Activated CD4-positive, alpha-beta T cell treated with anti-CD3 and anti-CD28 coated beads, Interleukin-2, amount 50 U/mL, for 48 hours (primary cell): ENCODE measurements at places on chromosomes 3 and 15.

DNA sequence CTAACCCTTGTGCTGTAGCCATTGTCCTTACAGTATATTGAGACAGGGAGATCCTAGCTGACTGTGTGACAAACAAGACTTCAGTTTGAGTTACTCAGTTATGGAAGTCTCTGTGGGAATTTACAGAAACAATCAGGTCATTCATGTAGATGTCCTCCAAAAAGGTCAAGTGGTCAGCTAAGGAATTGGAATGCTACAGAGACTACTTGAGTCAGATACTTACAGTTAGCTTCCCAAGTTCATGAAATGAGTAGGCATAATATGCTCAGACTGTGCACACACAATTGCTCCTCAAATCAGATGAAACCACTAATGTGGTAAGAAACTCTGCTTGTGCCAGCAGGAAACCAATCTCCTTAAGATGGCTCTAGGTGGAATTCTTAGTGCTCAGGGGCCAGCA, 985.7 kb downstream of the NSUN3 start:
- no peak for DNase-seq

GRCh38 chr15:74511583-74511982, 29.4 kb upstream of the ARID3B start:
- DNase-seq: no peak

DNA sequence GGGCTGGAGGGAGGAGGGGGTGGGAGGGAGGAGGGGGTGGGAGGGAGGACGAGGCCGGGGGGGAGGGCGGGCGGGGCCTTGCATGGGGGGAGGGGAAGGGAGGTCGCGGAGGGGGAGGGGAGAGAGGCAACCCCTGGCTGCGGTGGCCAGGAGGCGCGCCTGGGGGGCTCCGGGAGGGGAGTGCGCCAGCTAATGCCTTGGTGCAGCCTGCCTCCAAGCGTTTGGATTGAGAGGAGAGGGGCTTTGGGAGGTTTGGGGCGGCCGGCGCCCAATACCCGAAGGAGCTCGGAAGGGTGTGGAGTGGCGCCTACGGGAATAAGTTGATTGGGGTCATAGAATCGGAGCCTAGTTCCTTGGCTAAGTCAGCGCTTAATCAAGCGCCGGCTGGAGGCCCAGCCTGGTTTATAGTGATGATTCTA, 557 bp downstream of the TFG start:
- DNase-seq: peak; percentile 27

GRCh38 chr3:179713643-179714090, 60.8 kb downstream of the USP13 start:
- DNase-seq: no peak

DNA sequence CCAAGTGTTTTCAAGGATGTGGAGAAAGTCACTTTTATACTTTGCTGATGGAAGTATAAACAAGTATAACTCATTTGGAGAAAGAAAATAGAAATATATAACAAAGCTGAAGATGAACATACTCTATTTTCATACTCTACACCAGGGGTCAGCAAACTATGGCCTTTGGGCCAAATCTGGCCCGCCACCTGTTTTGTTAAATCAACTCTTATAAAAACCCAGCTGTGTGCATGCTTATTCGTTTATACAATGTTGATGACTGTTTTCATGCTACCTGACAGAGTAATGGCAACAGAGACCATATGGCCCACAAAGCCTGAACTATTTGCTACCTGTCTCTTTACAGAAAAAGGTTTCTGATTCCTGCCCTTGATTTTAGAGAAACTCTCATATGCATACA, 124.0 kb downstream of the NR1D2 start:
- DNase-seq: no peak

GRCh38 chr3:169285057-169286033, 378.2 kb downstream of the MECOM start:
- no peak for DNase-seq
